ENCODE measurements at places on chromosomes 4 and X.

- no peak for DNase-seq
Observed at GRCh38 chr4:122873821-122874593, 47.4 kb downstream of the FGF2 start.

DNA sequence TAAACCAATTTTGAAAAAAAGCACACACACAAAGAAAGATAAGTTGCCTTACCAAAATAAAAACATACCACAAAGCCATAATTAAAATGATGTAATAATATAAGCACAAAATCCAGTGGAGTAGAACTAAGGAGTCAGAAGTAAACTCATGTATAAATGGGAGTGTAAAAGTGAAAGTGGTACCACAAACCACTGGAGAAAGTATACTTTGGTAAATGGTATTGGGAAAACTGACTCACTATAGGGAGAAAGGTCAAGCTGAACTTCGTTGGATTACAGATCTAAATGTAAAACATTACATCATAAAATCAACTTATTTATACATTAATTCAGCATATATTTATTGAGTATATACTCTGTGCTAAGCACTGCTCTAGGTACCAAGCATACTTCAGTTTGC, 46.3 kb upstream of the HHIP start:
- no peak for DNase-seq

- DNase-seq = no peak
Observed at GRCh38 chr4:17426222-17426621, 85.7 kb downstream of the QDPR start.

DNA sequence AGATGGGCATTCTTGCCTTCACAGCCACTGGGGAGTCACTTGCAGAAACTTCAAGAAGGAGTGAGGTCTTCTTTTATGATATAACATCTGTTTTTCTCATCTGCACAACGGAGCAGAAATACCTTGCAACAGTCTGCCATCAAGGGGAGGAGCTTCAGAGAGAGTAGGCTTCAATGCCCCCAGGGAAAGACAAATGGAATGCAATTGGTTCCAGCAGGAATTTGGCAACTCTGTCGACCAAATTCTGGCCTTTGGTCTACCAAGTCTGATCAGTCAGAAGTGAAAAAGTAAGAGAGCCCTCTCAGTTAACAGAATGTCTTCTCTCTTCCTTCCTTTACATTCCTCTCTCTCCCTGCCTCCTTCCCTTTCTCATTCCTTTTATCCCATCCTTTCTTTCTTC, 229.3 kb downstream of the IDS start:
- DNase-seq = no peak

DNA sequence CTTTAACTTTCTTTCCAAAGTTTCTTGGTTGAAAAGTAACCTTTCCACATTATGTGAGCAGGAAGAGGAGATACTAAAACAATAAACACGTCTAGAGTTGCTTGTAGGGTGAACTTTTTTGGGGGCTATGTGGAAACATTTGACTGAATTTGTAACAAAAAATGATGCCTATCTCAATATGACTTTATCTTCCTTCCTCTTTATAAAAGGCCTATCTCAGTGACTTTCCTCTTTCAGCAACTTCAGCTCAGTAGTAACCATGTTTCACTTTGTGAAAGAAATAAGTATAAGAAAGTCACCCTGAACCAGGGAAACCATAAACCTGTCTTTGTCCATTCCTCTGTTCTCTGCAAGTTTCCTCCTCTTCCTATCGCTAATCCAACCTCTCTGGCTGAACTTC, 124.7 kb upstream of the TMEM164 start:
- no peak for DNase-seq

DNA sequence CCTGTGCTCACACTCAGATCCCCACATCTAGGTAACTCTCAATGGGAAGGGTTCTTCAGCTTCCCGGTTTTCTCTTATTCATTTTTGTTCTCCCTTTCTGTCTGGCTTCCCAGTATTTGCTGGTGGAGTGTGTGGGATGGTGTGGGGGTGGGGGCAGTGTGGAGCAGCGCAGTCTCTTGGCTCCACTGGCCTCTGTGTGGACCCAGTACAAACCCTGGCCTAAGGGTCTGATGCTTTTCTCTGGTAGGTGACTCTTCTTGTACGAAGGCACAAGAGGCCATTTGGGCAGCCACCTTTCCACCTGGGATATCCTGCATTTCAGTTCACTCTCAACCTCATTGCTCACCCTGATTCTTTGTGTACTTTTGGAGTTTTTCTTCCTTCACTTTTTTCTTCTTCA, 71.3 kb downstream of the NBDY start:
- no peak for DNase-seq

GRCh38 chrX:13015536-13016236, 28.7 kb downstream of the FAM9C start:
- DNase-seq = no peak

DNA sequence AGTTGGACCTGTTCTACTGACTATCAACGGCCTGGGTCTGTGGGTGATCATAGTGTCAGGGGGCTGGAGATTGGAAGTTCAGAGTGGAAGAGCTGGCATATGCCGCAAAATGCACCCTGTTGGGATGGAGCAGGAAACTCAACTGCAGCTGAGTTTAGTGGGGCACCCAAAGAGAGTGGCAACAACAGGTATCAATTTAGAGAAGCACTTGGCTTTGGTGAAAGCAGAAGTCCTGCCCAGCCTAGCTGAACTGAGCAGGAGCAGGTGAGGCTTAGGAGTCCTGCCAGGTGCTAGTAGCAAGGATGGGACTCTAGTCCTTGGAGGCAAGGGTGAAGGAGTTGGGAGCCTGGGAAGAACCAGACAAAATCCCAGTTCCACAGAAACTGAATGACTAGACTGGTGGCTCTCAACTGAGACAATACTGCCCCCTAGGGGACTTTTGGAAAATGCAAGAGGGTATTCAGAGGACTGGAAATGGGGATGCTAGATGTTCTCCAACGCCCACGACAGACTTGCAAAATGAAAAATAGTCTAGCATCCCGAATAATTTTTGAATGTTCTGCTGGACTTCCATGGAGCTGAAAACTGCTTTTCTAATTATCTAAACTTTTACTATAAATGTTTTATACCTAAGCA, 49.4 kb downstream of the RTL9 start:
- peak; percentile 9 for DNase-seq

GRCh38 chrX:119762718-119763117, 4.3 kb downstream of the SOWAHD start:
- no peak for DNase-seq

- no peak for DNase-seq
Observed at GRCh38 chrX:33298622-33299021, 87.3 kb upstream of the DMD start.

- no peak for DNase-seq
Observed at GRCh38 chr4:184397516-184398163, 76.7 kb downstream of the IRF2 start.

DNA sequence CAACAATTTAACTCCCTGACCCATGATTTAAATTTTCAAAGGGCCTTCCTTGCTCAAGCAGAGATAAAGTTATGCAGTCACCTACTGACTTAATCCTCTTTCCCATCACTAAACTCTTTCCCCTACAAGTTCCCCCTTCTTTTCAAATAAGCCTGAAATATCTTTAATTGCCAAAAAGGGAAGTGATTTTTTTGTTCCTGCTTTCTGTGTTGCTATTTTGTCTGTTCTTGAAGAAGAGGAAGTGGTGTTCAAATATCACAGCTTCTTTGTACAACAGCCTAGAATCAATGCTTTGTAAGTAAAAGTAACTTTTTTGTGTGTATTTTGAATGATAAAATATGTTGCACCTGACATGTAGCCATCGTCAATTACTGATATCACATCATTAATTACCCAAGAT, 595.9 kb downstream of the CENPC start:
- no peak for DNase-seq

GRCh38 chr4:108685036-108685686, 34.8 kb downstream of the OSTC start:
- no peak for DNase-seq

DNA sequence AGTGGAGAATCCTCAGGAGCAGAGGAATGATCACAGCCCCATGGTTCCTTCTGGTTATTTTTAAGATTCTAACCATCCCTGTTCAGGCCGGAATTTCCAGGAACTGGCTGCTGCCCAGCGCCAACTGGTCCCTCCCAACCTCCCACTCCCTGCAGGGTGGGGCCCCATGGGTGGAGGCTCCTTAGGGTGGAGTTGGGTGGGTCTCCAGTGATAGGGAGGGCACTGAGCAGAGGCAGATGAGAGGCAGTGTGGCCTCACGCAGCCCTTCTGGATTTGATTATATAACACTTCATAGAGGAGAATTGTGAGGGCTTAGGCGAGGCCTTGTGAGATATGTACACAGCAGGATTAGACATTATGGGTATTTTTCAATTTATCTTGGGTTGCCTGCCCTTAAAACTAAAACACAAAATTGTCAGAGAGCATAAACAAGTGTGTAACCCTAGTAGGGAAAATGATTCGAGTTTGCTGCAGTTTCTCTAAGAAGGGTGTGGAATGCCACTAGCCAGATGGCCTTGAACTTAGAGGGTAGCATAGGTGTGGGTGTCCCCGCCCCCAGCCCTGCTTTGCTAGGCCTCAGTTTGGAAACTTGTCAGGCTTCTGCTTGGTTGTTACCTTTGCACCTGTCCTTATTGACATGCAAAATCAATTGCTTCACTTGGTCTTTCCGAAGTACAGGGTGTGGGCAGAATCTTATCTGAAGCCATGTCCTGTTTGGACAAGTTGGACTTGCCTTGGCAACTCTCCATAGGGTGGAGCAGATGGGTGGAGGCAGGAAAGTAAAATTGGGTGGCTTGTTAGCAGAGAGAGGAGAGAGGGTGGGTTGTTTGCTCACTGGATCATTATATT, 9.4 kb downstream of the KLF3 start:
- DNase-seq = no peak

- no peak for DNase-seq
Observed at GRCh38 chr4:150402871-150403272, 179.1 kb upstream of the MAB21L2 start.

DNA sequence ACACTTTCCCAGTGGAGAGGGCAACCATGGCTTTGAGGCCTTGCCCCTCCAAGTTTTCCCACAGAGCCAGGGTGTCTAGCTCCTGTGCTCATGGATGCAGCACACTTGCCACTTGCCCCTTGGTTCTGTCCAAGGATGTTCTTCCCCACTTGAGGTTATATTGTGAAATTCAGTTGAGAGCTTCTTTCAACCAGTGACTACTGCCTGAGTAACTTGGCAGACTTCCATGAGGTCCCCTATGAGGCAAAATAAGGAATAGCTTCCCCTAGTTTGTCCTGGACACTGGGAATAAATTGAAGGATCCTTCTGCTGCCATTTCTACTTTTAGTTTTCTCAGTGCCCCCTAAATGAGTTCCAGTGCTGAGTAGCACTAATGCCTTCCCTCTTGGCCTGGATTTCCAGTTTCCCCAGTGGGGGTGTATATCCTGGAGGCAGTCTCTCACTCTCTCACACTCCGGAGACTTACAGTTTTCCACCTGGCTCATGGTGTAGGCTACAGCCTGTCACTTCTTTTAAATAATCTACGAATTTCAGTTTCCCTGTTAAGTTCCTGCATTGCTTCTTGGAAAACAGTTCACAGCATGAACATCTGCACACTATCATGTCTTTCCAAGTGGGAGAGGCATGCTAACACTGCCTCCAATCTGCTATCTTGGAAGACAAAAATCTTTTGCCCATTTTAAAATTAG, 36.4 kb upstream of the ADH4 start:
- no peak for DNase-seq

- no peak for DNase-seq
Observed at GRCh38 chr4:150033901-150034300, 44.3 kb upstream of the DCLK2 start.

- no peak for DNase-seq
Observed at GRCh38 chr4:1872870-1873269, 1.7 kb downstream of the NSD2 start.

- no peak for DNase-seq
Observed at GRCh38 chrX:115330498-115331168, 41.1 kb downstream of the LUZP4 start.

DNA sequence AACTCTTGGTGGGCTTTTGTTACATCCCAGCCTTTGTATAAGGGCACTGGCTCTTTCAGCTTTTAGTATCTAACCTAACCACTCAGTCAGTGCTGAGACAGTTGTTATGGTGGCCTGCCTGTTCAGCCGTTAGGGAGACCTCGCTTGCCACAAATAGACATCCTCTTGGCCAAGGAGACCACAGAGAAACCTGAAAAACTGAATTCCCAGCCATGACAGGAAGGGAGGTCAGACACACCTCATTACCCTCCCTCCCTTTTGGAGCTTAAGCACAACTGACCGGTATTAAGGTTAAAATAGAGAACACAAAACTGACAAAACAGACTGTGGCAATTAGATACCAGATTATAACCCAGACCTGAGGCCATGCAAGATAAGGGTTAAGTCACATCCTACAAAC, 1639.3 kb downstream of the RPA4 start:
- no peak for DNase-seq

DNA sequence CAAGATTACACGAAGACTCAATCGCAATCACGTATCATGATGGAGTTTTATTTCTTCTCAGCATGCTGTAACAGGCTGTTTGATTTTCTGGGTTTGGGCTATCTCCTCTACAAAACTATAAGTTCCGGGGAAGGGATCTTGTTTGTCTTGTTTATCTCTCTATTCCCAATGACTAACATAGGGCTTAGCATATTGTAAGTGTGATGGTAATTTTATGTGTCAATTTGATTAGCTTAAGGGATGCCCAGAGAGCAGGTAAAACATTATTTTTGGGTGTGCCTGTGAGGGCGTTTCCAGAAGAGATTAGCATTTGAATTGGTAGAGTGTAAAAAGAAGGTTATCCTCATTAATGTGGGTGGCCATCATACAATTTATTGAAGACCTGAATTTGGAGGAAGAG, 32.8 kb upstream of the C1GALT1C1 start:
- DNase-seq = no peak

DNA sequence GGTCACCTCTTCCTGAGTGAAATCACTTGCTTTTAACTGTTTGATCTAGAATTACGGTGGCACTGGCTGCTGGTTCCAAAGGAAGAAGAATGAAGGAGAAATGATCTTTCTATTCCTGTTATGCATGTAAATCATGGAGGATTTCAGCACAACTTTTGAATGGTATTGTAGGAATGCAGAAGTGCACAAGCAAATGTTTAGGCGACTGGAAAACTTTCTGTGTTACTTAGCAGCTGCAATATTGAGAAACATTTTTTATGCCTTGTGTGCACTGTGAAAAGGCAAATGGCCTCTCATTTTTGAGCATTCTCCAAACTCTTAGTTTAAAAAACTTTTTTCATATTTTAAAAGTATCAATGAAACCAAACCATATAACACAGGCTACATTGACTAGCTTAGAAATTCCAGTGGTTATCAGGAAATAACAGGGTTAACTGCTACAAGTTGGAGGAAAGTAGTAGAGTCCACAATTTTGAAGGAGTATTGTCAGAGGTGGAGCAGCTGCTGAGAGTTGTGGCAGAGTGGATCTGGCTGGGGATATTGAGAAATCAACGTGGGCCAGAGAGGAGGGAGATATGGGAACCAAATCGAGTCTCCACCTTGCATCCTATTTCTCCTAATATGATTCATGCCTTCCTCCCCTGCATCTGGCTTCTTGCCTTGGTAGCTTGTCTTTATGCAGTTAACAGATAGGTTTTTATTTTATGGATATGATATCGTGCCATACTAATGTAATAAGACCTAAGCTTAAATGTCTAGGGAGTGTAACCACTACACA, 32.0 kb upstream of the FHL1 start:
- DNase-seq = no peak

- no peak for DNase-seq
Observed at GRCh38 chr4:148429206-148429605, 13.0 kb downstream of the NR3C2 start.

GRCh38 chr4:165198329-165198728, 9.0 kb upstream of the KLHL2 start:
- DNase-seq = no peak

Data from stimulated activated CD4-positive, alpha-beta T cell treated with anti-CD3 and anti-CD28 coated beads, Interleukin-2, amount 100 ng/mL, for 4 hours (primary cell).